ENCODE measurements at places on chromosomes 7 and 10.

DNA sequence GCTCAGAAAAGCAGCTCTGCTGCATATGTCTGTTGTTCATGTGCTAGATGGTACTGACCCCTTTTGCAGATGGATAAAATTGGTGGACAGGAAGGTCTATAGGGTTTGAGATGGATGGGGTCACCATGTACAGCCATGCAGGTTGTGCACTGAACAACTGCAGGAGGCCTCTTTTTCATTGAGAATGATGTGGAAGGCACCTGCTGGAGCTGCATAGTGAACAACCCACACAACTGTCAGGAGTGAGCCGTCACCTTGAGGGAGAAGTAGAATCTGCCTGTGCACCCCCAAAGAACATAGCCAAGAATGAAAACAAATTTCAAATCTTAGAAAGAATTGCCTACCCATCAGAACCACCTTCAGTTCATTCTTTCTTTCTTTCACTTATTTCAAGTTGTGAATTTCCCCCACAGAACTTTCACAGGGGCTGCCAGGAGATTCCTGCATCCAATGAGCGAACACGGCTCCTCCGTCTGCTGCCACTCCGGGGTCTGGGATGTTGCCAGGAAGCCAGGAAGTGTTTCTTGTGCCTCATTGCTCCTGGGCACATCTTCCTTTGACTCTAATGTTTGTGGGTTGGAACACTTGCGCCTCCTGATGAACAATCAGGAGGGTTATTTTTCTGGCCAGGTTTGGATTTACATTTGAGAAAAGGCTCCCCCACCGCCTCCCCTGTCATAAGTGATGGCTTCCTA is 53.7 kb upstream of the DOCK1 start:
- DNase-seq: no peak

GRCh38 chr7:151283302-151283701 is 34.8 kb upstream of the SMARCD3 start:
- no peak for DNase-seq

- DNase-seq: no peak
These were observed 329.9 kb upstream of the VWC2 start for GRCh38 chr7:49443515-49443914.

GRCh38 chr10:93336678-93337077 is 145.5 kb downstream of the MYOF start:
- DNase-seq: no peak

Data from stimulated activated CD4-positive, alpha-beta T cell treated with anti-CD3 and anti-CD28 coated beads, TNF-alpha, amount 100 ng/mL, for 1 hour (primary cell).